ENCODE measurements at places on chromosomes 1 and 21.

- no peak for DNase-seq
These were observed 24.6 kb upstream of the SPAG17 start for GRCh38 chr1:118209648-118210047.

DNA sequence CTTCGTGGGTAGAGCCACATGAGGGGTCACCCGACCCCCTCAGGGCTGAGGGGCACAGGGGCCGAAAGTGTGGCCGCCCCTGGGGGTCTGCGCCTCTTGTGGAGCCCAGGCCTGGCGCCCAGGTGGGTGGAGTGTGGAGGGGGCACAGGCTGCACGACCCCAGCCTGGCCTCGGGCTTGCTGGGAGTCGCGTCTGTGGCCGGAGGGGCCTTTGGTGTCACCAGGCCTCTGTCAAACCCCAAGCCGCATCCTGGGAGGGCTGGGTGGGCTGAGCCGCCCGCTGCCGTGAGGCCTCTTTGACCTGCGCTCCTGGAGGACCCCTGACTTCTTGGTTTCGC, 60.7 kb downstream of the FAAP20 start:
- no peak for DNase-seq

DNA sequence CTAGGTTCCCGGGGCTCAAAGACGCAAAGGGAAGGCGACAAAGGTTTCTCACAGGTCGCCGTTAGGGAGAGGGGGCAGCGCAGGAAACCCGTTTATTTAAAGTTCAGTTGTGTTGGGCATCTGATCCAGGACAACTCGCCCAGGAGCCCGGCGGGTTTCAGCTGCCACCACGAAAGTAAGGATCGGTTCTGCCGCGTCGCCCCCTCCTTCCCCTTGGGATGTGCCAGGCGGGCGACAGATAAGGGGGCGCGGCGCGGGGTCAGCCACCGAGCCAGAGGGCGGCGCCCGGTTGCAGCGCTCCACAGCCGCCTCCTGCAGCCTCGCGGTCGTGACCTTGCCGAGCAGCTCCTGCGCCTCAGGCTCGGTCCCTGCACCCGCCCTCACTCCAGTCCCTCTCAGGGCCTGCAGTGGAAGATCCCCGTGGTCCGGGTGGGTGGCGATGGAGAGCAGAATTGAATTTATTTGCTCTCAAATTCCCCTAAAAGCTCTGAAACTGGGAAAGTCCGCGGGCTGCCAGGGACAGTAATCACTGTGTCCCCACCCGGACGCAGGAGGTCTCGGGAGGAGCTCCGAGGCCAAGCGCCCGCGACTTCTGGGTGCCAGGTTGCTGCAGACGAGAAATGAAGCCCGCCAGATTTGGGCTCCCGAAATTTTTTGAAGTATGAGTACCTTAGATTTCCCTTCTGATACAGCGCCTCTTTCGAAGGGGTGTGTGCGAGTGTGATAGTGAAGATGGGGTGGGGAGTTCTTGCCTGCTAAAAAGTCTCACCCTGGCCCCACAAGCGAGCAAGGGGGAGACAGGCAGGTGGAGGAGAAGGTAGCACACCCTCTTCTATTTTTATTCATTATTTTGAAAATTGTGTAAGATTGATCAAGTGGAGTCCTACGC, 28.4 kb upstream of the NFIA start:
- DNase-seq = peak; percentile 18

DNA sequence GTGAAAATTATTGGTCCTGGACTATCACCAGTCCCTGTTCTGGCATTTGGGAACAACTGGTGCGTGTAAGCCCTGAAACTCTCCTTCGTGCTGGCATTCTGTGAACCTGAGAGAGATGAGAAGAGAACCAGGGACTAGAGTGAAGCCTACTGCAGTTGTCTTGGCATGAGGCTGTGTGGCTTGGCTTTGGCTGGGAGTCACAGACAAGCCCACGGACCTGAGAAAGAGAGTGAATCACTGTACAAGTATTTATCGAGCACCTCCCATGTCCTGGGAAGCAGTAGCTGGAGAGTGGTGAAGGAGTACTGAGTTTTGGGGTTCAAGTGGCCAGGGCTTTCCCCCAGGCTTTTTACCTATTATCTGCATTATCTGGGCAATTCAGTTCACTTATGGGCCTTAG, 63.3 kb downstream of the FGGY start:
- peak; percentile 34 for DNase-seq

- DNase-seq = peak; percentile 62
These were observed 1.3 kb downstream of the ZBTB7B start for GRCh38 chr1:155003766-155004351.

DNA sequence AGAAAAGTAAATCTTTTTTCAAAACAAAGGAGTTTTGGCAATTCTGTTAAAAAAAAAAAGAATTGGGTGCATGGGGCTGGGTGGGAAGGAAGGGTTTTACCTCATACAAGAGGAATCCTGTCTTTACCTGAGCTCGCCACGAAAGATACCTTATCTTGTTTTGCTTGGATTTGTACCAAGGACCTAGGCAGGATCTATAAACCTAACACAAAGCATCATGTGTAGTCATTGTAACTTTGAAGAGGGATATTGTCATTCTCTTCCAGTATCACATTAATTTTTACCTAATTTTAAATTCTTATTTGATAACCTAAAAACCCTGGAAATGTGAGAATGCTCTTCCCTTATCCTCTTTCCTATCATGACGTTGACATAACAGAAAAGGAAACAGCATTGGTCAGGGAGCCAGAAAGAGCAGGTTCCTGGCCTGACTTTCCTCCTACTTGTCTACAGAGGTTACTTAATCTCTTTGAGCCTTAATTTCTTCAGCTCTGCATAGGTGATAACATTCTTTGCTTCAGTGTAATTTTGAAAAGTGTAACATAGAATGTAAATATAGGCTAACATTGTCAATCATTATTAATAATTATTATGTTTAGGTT, 4.0 kb upstream of the LAMC1 start:
- peak; percentile 13 for DNase-seq

GRCh38 chr21:45288441-45288841, 746 bp upstream of the POFUT2 start:
- DNase-seq = no peak

DNA sequence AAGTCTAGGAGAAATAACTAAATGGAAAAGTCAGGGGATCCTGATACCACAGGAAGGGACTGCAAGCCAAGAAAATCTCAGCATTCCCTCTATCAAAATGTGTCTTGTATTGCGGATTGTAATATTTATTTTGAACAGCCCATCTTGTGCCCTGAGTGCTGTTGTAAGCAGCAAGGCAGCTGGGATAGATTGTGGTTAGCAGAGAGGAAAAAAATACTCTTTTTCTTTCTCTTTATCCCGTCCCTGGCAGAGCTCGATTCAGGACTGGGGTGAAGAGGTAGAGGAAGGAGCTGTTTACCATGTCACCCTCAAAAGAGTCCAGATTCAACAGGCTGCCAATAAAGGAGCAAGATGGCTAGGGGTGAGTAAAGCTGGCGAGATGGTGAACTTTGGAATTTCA, 1.2 kb downstream of the RGL1 start:
- DNase-seq = no peak

DNA sequence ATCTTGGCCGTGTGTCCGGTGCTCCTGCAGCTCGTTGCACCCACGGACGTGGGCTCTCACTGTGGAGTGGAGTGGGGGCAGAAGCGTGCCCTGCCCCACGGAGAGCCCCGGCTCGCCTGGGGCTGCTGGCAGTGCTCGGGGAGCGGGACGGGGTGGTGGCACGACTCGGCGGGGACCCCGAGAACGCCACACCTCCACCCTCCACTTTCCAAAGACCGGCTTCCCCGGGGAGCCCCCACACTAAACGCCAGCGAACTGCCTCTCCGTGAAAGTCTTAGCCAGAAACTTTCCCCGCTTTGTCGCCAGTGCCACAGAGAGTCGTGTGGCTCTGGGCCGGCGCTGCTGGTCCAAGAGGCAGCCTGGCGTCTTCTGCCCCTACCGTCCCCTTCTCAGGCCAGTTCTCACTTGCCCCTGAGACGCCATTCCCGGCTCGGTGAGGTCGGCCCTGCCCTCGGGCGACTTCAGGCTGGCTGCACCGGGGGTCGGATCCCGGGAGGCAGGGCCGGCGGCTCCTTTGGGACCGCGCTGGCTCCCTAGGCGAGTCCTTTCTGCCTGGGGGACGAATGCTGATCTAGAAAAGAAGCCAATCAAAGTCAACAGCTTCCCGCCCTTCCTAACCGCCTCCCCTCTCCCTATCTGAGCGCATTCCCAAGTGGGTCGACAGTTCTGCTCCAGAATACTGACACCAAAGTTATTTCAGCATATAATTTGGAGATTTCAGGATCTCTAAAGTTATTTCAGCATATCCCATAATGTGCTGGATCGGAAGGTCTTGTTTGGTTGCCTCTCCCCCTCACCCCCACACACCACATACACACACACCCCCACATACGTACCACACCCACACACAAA, 2.6 kb upstream of the SAMD13 start:
- no peak for DNase-seq

DNA sequence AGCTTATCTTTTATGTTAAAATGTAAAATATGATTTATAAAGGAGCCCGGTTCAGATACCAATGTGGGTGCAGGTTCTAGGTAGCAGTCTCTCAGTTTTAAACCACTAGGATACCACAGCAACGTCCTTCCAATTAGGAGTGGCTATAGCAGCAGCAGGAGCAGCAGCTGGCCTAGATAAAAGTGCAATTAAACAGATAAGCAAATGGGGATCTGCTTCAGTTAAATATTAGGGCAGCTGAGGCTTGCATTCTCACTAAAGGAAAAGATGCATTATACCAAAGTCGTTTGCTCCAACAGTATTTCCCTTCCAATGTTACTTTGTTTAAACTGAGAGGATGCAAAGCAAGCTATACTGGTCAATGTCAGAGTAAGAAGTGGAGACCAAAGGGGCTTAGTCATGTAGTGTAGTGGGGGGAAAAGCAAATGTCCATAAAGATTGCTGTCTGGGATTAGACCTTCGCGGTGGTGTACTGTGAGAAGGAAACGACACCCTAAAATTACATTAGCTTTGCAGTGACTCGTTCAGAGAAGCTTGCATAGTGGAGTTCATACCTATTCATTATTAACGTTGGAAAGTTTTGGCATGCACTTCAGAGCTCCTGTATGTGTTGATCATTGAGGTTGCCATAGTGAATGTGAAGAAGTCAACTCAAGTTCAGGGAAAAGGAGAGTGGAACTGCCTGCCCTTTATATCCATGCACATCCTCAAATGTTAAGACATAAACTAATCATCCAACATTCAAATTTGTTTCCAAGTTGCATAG, 272.2 kb downstream of the VAV3 start:
- no peak for DNase-seq

DNA sequence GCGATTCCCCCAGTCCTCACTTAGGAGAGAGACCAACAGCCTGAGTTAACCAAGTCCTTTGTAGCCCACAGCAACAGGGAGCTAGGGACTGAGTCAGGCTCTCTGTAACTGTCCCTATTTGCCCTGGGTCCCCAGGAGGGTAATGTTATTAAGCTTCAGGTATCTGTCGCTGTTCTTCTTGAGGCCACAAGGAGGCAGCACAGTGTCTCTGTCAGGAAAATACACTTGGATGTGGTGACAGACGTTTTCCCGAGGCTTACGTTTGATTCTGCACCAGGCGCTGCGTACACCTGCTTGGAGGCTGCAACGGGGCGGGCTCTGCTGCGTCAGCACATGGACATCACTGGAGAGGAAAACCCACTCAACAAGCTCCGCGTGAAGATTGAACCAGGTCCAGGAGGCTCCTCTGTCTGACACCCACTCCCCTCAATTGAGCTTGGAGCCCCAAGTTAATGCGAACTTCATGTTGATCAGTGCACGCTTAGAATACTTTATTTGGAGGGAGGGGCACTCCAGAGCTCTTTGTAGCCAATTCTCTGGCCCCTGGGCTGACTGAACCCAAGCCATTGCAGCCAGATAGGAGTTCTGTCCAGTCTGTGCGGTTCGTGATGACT, 10.7 kb upstream of the ELF3 start:
- DNase-seq = peak; percentile 60

DNA sequence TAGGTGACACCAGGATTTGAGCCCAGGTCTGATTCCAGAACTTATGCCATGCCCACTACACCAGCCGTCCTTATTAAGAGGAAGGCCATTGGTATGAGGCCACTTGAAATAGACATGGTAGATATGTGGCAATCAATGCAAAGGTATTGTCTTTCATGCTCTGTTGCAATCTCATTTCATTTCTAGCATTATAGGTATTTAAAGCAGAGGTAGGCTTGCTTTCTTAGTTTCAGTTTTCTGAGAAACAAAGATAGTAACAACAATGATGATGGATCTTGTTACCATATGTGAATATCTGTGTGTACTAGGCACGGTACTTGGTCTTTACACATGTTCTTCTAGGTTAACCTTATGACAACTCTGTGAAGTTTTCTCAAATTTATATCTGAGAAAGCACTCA, 113.1 kb downstream of the FGGY start:
- DNase-seq = no peak

DNA sequence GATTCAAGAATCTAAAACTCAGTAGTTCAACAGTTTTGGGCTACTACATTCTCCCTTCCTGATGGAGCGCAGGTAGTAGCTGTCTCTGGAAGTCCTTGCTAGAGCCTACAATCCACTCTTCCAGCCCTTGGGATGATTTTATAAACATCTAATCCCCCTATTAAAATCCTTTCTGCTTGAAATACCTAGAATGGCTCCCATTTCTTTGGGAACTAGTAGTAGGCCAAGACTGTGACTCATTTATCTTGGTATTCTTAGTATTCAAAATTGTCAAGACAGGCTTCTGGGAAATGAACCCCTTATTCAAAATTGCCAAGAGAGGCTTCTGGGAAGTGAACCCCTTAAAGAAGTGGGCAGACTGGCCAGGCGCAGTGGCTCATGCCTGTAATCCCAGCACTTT, 142.5 kb upstream of the FGGY start:
- DNase-seq = no peak

DNA sequence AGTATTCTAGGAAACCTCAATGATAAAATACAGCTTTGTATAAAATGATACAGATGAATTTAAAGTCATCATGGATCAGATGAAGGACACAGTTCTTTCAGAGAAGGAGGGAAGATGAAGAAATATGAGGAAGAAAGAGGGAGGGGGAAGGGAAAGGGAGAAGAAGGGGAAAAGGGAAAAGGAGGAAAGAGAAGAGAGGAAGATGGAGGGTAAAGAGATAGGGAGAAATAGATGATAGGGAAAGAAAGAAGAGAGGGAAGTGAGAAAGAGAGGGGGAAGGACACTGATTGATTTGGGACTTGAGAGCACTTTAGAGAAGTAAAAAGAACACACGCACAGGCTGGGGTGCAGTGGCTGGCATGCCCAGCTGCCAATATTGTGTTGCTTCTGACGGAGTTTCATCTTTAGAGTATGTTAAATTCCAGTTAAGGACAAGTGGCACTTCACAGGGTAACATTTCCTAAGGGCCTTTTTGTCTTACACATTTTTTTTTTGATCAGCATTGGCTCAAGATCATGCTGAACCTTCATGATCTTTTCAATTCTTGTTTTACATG, 235.9 kb upstream of the DMRTA2 start:
- DNase-seq = no peak

All from PC-9 (cell line).